ENCODE measurements at places on chromosomes 6 and 20.

DNA sequence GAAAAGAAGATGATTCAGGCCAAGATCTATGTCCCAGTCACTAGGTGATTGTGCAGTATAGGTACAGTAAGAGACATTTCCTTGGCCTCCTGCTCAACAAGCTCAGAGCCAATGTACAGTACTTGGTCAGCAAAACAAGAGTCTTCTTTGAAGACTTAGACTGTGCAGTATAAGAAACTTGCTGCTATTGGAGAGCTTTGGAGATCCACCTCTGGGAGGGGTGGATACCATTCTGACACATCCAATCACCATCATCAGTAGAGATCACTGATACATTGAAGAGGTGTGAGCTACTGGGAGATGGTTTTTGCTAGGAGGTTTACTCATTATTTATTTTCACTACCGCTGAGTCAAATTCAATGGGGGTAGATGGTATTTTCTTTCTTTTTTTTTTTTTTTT is 77.5 kb downstream of the UST start:
- no peak for DNase-seq

DNA sequence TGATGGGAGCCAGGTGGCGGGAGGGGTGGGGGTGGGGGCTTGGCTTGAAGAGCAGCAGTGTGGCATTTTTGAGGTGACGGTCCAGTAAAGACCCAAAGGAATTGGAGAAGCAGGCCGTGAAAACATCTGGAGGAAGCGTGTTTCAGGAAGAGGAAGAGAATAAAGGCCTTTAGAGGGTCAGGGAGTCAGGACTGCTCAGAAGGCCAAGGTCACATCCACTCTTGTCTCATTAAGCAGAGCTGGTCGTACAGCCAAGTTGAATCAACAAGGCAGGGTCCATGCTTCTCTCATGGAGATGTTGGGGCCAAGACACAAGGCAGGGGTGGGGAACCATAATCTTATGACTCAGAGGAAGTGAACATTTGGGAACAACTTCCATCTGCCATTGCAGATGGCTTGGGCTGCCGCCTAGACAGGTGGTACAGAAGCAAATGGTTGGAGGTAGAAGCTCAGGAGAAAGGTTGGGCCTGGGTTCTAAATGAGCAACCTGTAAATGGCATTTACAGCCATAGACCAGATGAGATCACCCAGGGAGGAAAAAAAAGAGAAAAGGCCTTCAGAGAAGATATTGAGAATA is 179.6 kb downstream of the TTLL2 start:
- DNase-seq = peak; percentile 9

- DNase-seq = no peak
Observed at GRCh38 chr20:4082406-4083097, 67.2 kb upstream of the RNF24 start.

- no peak for DNase-seq
Observed at GRCh38 chr20:19408971-19409370, 196.5 kb downstream of the SLC24A3 start.

DNA sequence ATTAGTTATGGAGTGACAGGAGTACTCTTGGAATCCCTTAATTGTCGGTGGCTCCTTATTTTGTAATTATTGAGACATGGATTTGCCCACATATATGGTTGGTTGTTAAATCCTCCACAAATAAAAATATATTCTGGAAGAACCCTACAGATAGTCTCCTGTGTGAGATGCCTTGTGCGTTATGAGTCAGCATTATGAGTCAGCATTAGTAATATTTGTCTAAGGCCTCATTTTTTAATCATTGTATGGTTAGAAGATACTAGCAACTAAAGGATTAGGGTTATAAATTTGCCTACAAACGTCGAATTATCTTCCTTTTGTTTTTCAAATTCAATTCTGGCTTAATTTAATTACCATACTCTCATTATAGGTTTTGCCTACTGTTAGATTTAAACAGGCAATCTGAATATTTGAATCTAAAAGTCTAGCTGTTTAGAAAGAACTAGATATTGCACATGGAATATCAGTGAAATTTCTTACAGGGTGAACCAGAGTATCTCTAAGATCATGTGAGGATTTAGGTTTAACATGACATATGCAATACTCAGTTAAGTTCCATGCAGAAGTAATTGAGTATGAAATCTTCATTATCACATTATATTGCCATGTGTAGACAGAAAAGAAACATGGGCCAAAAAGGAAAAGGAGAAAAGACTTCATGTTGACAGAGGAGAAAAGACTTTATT is 5.9 kb downstream of the C6orf58 start:
- no peak for DNase-seq

GRCh38 chr20:14855171-14855570 is 517.8 kb upstream of the FLRT3 start:
- no peak for DNase-seq

DNA sequence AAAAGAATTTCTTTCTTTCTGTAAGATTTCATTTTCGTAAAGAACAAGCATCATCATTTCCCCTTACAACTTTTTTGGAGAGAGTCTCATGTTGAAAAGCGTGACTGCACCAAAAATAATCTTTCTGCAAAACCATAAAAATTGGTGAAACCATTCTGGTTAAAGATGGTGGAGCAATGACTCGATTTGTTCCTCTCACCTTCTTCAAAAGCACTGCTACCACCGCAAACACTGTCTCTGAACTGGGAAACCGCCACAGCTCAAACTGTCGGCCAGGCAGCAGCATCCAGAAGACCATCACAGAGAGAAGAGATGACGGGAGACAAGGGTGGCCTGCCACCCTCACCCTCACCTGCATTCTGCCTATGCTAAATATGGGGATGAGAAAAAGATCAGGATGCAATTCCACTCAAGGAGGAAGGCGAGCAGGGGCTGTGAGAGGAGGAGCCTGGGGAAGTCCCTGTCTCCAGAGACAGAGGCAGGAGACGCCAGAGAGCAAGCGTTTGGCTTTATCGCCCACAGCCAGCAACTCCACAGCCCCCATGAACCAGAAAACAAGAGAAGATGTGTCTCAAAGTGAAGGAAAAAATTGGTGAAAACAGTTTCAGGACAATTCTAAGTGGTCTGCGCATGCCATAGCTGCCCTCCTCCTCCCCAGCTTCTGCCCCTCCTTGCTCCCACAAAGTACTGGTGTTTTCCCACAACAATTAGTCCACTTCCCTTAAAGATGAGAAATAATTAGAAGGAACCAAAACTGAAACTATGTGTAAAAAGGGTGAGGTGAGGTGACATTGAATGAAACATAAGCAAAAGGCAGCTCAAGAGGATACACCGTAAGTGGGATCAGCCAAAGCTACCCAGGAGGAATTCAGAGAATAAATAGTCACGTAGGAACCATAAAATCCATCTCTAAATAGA is 255.5 kb downstream of the KIF16B start:
- DNase-seq = no peak

DNA sequence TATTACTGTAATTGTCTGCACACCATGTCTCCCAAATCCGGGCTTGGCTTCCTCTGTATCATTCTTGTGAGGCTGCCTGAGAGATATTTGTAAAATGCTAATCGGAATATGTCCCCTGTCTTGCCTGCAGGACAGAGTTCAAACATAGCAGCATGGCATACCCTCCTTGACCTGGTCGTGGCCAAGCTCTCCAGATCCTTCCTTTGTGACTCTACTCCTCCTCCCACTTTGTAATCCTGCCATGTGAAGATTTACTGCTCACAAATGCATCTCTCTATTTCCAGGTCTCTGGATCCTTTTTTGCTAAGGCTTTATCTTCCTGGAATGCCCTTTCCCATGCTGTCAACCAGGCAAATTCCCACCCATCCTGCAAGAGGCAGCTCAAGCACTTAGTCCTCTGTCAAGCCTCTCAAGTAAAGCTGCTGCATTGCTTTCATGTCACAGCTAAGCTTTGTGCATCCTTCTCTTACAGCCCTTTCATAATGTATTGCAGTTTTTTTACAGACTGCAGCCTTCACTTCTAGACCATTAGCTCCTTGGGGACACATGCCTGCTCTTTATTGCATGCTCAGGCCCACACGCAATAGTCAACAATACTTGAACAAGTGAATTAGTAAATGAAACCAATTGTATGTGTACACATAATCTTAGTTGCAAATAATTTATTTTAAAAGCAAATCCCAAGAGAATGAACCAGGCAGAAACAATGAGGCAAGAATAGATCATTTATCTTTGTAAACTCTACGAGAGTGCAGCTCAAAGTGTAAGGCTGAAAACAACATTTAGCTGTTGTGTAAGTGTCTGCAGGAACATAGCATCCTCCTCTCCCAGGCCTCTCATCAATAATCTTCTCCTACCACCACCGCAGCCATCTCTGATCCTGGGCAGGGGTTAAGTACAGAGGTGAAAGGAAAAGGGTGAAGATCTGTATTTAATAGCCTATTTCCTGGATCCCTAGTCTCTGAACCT is 45.8 kb downstream of the HIVEP2 start:
- no peak for DNase-seq

DNA sequence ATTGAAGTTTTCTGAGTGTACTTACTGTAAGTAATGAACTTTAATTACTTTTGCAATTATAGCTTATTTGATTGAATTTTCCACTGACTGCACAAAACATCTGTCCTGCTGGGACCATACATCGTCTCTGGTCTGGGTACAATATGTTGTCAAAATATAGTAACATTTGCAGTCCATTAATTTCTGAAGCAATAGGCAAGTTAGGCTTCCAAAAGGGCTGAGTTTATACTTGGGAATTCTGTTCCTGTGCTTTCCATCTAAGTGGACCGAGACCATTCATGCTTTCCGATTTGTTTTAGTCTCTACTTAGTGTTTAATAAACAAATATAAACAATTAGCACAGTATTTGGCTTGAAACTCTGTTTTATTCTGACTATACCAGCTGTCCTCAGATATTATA is 139.3 kb downstream of the RFPL4B start:
- no peak for DNase-seq

GRCh38 chr20:5146099-5146668 is 19.4 kb downstream of the CDS2 start:
- DNase-seq = no peak

GRCh38 chr6:41247882-41248705 is 19.9 kb downstream of the TREML4 start:
- DNase-seq = no peak

- no peak for DNase-seq
Observed at GRCh38 chr20:20856306-20856705, 143.9 kb upstream of the RALGAPA2 start.

DNA sequence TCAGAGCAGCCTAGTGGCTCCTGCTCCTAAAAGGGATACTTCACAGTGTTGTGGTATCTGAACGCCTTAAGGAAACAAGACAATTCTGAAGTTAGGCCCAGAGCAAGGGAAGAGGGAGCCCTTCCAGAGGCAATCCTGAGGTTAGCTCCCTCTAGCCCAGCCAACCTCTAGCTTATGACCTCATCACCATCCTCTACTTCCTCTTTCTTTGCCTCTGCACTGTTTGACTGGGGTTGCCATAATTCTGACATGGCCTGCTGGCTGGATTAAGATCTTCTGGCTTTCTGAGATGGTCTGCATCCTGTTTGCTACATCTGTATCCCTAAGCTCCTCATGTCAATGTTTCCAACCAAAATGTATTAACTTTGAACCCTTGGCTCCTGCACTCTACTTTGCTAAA is 23.3 kb upstream of the BMP2 start:
- no peak for DNase-seq

GRCh38 chr20:36106606-36107005 is 47.9 kb upstream of the EPB41L1 start:
- no peak for DNase-seq

GRCh38 chr6:19835605-19836004 is 1.6 kb upstream of the ID4 start:
- no peak for DNase-seq

DNA sequence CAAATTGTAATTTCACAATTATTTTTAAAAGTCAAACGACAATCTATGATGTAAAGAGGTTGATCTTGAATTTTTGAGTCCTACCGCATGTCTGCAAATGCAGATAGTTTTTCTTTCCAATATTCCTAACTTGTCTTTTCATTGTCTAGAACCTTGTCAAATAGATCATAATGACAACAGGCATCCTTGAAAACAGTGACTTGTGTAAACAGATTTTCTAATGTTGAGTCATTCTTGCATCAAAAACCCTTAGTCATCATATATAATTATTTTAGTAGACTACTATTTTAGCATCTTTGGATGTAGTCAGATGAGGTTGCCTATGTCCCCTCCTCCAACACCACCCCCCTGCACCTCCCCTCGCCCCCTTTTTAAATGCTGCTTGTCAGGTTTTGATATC is 43.8 kb downstream of the BMP6 start:
- DNase-seq = no peak
